ENCODE measurements at places on chromosomes 1 and 21.

GRCh38 chr1:213874789-213875188 lies 113.0 kb upstream of the PROX1 start:
- no peak for DNase-seq

- DNase-seq: no peak
These were observed 195.3 kb downstream of the C1orf94 start for GRCh38 chr1:34371829-34372532.

- no peak for DNase-seq
These were observed 87.2 kb downstream of the SYT2 start for GRCh38 chr1:202623075-202623474.

- DNase-seq: no peak
These were observed 167.8 kb downstream of the PIGK start for GRCh38 chr1:77051425-77051824.

- no peak for DNase-seq
These were observed 9.3 kb upstream of the ARHGAP29 start for GRCh38 chr1:94246692-94247137.

DNA sequence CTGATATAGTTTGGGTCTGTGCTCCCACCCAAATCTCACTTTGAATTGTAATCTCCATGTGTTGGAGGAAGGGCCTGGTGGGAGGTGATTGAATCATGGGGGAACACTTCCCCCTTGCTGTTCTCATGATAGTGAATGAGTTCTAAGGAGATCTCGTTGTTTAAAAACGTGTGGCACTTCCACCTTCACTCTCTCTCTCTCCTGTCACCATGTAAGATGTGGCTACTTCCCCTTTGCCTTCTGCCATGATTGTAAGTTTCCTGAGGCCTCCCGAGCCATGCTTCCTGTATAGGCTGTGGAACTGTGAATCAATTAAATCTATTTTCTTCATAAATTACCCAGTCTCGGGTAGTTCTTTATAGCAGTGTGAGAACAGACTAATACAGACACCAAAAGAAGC lies 40.4 kb downstream of the FRRS1 start:
- DNase-seq: no peak

GRCh38 chr1:234238060-234238459 lies 135.2 kb upstream of the COA6 start:
- DNase-seq: no peak

DNA sequence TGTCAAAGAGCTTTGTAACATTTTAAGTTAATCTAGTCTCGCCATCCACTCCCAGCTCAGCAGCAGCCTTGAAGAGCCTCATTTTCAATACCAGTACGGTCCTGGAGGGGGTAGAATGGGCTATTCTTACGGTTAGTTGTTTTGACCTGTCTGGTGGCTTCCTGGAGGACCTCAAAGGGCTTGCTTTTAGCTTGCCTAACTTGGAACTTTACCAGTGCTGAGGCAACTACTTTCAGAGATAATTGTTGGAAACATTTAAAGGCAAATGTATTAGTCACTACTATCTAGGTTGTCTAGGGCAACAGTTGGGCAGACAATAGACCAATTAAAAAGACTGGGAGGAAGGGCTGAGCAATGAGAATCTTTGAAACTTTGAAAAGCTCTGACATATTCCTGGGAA lies 56.0 kb downstream of the TTLL7 start:
- no peak for DNase-seq
